ENCODE measurements at places on chromosomes 16 and 17.

DNA sequence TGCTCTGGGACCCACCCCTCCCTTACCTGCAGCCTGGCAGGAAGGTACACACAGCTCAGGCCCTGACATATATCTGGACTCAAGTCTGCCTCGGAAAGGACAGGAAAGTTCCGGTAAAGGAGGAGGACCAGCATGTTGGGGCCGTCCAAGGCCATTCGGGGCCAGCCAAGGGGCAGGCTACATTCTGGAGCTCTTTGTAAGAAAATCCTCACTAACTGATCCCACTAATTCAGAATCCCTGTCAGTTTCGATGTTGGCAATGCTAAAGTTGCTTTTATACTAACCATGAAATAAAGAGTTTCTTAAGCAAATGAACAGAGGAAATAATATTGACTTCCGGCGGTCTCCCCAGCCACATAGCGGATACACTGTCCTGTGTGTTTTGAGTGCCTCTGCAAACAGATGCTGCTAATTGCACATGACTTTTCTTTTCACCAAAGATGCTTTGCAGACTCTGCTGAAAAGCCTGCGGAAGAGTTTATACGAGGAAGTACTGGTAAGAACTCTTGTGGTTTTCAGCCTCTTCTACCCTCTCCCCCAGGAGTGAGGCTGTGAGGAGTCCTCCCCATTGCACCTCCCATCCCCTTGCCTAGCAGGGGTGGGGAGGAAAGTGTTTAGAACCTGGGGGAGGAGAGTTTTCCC lies 54.8 kb downstream of the PLXDC1 start:
- DNase-seq, result no peak

DNA sequence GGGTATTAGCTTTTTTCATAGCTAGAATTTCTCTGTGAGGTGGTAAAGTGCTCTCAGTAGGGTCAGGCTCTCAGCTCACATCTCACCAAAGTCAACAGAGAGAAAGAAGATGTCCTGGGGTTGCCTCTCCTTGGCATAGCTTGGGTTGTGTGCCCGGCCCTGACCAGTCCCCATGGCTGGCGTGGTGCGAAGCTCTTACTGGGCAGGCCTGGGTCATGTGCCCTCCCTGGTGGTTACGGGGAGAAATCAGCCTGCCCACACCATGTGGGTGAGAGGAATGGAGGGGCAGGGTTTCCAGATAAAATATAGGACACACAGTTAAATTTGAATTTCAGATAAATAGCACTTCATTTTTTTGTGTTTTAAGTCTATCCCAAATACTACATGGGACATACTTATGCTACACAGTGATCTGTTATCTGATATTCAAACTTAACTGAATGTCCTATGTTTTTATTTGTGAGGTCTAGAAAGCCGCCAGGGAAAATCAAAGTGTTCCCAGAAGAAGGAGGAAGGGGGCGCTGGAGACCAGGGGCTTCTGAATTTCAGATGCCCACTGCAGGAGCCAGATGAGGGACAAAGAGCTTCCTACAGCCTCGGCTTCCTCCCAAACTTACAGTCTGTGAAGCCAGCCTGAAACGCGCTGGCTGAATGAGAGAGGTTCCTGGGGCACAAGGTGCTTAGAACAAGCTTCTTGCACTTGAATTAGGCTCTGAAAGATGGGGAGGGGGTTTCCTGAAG lies 45.4 kb downstream of the NKD1 start:
- DNase-seq, result no peak

GRCh38 chr17:27577884-27578717 lies 52.9 kb upstream of the LGALS9 start:
- no peak for DNase-seq

DNA sequence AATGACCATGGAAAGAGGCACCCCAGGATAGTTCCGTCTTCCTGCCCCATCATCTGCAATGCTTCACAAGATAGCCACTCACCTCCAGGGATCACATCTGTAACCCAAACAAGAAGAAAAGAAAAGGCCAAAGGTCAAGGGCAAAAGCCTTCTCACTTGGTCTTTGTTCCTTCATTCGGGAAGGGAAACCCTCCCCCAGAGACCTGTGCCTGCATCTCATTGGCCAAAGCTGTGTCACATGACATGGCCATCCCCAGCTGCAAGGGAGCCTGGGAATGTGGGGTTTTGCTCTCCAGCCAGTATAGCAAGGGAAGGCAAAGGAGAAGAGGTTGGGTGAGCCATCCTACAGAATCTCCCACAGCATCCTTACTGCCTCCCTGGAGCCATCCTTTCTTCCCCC lies 47.9 kb downstream of the NOL11 start:
- DNase-seq, result no peak

GRCh38 chr17:41781404-41782110 lies 5.0 kb downstream of the JUP start:
- DNase-seq, result no peak

- no peak for DNase-seq
These were observed 759 bp downstream of the UBE2O start for GRCh38 chr17:76452127-76452659.

DNA sequence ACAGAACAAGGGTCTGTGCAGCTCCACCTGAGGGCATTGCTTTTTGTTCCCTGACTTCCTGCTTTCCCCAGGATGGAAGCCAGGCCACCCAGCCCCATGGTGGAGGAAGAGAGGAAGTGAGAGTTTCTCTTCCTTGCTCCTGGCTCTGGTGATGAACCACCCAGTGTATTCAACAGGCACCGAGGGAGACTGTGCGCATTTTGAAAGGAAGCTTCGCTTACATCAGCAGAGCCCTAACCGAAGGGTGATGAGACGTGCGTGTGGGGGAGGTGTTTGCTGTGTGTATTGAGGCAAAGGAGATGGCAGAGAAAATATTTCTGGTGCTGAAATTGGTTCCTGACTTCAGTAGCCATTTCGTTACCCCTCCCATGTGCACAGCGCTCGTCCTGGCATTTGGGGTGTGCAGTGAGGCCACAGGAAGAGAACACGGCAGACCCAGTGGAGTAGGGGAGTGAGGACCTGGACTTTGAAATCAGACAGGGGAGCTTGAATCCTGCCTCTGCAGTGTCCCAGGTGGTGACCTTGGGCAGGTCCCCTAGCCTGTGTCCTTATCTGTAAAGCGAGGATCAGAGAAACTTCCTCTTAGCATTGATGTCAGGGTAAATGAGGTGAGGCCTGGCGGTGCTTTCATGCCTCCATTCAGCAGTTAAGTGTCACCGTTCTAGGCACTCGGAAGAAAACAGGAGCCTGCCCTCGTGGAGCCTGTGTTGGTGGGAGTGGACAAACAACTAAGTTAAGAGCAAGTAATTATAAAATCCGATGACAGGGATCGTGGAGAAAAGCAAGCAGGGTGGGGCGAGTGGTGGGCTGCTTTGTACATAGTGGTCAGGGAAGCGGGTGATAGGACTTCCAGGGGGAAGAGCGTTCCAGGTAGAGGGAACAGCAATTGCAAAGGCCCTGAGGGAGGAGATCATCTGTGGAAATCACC lies 7.4 kb downstream of the CMIP start:
- peak; percentile 32 for DNase-seq

DNA sequence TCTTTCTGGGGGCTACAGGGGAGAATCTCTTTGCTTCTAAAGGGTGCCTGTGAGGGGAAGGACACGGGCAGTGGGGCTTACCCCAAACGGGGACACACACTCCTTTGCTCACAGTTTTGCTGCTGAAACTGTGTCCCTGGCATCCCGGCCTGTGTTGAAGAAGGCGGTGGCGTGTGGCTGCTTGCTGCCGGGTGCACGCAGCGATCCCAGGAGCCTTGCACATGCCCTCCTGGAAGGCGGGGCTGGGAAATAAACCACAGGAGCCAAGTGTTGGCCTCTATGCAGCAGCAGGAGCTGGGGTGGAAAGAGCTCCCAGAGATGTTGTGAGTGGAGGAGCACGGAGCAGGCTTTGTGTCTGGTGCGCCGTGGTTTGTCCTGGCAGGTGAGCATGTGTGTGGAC lies 131.0 kb upstream of the CIBAR2 start:
- DNase-seq, result no peak

DNA sequence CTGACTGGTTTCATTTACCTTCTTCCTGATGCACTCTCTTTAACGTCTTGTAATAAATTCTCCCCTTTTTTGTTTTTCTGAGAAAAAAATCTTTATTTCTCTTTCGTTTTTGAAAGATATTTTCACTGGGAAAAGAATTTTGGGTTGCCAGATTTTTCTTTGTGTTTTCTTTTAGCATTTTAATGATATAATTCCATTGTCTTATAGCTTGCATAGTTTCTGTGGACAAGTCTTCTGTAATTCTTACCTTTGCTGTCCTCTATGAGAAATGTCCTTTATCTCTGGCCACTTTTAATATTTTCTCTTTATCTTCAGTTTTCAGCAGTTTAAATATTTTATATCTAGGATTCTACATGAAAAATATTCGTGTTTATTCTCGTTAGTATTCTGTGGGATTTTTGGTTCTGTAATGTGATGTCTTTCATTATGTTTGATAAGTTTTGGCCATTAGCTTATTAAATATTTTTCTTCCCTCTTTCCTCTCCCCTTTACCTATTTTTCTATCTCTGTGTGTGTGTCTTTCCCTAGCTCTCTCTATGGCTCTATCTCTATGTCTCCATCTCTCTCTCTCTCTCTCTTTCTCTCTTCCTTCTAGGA lies 236.5 kb downstream of the C16orf95 start:
- no peak for DNase-seq

DNA sequence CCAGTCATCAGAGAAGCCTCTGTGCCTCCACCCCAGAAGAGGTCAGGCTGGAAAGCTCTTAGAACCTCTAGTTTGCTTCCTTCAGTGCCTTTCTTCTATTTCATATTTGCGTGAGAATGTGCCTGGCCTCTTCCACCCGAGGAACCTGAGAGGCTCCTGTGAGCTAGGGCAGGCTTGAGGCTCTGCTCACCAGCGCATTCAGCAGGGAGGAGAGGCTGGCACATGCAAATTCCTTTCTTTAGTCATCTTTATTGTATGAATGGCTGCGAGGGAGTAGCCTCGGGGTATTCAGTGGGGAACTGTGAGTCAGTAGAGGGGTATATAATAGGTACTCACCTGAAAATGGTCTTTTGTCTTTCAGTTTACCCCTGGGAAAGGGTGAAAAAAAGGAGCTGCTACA lies 268.3 kb downstream of the ABCC12 start:
- DNase-seq, result no peak

DNA sequence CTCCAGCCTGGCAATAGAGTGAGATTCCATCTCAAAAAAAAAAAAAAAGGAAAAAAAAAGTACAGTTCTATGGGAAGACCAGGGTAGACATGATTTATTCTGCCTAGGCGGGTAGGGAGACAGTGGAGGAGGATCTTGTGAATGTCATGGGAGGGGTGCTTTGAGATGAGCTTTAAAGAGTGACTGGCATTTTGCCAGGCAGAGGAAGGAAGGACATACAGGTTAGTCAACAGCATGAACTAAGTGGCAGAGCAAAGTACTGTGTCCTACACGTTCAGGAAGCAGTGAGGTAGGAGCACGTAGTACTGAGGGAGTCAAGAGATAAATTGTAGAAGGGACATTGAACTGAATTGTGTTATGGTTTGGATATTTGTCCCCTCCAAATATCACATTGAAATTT lies 451.5 kb downstream of the TOX3 start:
- no peak for DNase-seq

DNA sequence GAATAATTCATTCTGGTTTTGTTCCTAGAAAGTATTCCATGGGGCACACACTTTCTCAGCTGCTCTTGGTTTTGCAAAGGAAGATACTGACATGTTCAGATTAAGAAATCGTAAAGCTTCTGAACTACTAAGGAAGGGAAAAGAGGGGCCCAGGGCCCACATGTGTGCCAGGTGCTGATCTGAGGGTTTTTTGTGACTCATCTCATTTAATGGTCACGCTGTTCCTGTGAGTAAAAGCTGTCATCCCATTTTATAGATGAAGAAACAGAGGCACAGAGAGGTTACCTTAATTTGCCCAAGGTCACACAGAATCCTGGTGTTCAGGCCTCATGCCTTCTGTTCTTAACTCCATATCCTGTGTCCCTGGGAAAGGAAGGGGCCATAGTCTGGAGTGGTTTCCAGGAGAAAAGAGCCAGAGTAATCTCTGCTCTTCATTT lies 113.2 kb downstream of the MSI2 start:
- no peak for DNase-seq

DNA sequence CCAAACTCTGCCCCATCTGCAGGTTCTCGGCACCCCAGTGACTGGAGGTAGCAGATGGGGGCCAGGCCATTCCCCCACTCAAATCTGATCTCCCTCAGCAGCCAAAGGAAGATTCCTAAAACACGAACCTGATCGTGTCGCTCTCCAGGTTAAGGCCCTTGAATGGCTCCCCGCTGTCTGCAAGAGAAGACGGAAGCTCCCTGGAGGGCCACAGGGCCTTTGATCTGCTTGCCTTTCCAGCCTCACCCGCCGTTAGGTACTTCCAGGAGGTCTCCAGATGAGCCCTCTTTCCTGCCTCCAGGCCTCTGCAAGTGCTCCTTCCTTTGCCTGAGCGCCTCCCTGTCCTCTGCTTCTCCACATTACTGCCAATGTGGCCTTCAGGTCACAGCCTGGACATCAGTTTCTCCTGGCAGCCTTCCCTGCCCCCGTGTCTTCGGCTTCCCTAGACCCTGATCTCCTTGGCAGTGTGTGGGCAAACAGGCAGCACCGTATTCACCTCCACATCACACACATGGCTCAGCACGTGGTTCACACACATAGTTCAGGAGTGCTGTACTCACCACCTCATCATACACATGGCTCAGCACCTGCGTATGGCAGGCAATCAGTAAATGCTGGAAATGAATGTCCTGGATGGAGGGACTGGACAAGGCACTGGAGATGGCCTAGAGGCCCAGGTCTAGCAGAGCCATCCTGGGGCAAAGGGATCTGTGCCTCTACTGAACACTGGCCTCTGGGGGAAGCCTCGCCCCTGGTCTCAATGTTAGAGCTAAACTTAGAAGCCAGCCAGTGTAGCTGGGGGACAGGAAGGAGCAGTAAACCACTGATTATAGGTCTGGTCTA lies 26.4 kb upstream of the MRPS23 start:
- DNase-seq, result no peak

GRCh38 chr17:49964769-49965523 lies 4.0 kb upstream of the DLX4 start:
- no peak for DNase-seq

DNA sequence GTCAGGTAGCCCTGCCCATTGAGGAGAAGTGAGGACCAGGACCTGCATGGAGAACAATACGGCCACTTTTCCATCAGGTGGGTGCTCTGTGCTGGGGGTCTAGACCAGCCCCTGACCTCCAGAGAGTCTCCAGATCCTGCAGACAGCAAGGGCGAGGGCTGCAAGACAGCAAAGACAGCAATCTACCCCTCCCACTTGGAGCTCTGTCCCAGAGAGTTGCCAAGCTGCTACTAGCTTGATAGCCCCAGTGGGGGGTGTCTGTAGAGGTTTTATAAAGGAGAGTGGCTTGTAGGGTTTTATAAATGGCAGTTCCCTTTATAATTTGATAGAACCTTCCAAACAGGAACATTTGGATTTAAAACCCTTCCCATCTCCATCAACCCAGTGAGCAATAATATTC lies 16.7 kb upstream of the SLFN11 start:
- no peak for DNase-seq

- DNase-seq, result no peak
These were observed 86.9 kb upstream of the ZNF469 start for GRCh38 chr16:88295671-88296436.

DNA sequence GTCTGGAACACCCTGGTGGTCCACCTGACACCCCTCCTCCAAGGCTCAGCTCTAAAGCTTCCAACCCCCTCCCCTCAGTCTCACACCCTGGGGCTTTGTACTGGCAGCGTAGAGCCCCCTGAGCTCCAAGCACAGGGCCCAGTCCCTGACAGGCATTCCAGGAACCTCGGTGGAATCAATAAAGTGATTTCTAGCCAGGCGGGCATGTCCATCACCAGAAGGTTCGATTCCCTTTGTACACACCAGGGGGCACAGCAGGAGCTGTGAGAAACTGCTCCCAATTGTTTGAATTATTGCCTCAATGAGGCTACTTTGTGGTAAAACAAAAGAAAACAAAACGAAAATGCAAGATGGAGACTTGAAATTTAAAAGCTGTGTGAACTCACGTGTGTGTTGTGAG lies 51.8 kb downstream of the SMPD3 start:
- no peak for DNase-seq
